Right kidney (tissue), 9 donors: ENCODE measurements at places on chromosomes 13 and 19.

DNA sequence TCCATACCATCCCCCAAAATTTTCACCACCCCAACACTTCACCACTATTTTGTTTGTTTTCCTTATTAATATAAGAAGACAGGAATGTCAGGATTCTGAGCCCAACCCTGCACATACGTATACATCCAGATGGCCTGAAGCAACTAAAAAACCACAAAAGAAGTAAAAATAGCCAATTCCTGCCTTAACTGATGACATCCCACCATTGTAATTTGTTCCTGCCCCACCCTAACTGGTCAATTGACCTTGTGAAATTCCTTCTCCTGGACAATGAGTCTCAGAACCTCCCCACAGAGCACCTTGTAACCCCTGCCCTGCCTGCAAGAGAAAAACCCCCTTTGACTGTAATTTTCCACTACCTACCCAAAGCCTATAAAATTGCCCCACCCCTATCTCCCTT lies 132.5 kb downstream of the ZNF675 start:
- no peak for DNase-seq

DNA sequence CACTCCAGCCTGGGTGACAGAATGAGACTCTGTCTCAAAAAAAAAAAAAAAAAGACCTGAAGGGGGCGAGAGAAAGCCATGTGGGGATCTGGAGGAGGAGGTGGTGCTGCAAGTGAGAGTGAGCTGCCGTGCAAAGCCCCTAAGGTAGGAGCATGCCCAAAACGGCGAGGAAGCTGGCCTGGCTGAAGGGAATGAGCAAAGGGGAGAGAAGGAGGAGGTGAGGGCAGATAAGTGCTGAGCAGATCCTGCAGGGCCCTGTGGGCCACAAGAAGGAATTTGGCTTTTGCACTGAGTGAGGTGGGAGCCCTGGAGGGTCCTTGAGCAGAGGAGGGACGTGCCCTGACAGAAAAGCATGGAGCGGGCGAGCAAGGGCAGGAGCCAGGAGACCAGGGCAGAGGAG lies 19.4 kb upstream of the ADGRE5 start:
- no peak for DNase-seq

DNA sequence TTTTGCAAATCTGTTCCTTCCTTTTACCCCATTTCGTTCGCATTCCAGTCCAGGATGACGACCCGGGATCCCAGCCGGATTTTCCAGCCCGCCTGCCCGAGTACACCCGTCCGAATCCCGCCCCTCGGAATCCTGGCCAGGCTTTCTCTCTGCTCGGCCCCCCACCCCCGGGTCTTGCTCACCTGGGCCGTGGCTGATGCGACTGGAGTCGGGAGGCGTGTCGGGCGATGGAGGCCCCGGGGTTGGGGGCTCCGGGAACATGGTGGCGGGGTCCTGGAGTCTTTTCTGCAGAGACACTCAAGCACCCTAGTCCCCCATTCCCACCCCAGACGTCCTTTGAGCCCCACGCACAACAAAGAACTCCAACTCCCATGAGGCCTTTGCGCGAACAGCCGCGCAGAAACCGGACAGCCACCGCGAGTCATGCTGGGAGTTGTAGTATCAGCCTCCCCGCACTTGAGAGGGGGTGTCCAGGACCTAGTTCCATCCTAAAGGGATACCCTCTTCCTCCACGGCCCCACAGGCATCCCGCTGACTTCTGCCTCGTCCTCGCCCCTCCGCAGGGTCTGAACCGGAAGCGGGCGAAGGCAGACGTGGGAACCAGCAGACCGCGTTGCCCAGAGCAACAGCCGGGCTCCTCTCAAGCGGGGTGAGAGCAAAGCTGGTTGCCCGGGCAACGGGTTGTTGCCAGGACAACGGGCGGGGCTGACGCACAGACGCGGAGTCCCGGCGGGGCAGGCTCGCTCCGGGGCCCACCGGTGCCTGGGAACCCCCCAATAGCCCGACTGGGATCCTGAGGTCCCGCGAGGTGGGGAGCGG lies 1.1 kb downstream of the SYT5 start:
- DNase-seq, result peak; percentile 83

- peak; percentile 39 for DNase-seq
Measured at GRCh38 chr19:29596885-29597525, 9.1 kb upstream of the POP4 start.

GRCh38 chr13:105466376-105466775 lies 1069.1 kb downstream of the EFNB2 start:
- no peak for DNase-seq

GRCh38 chr13:111247552-111247951 lies 72.9 kb upstream of the TEX29 start:
- no peak for DNase-seq
